ENCODE measurements at places on chromosomes 3 and 15. TPM values are rescaled to one million over a fixed set of nuclear protein-coding genes. Genes with fewer than 3 reads are reported as not detected.

- H3K27ac ChIP-seq, result no peak overlapping the region
- no peak for DNase-seq
- H3K4me1 ChIP-seq, result no peaks in the 10 kb centered on the region
- H3K36me3 ChIP-seq, result no peaks in the 10 kb centered on the region
Observed at GRCh38 chr3:168040607-168041208, 55.0 kb downstream of the GOLIM4 start.

GRCh38 chr3:39122813-39123212 is 15.3 kb downstream of the TTC21A start:
- H3K4me3 ChIP-seq, result no peak overlapping the region
- H3K27me3 ChIP-seq, result no peaks in the 10 kb centered on the region
- no peak overlapping the region for H3K27ac ChIP-seq
- H3K36me3 ChIP-seq, result no peaks in the 10 kb centered on the region
- no peak for DNase-seq
- H3K4me1 ChIP-seq, result peaks cover 23% of the 10 kb centered on the region

DNA sequence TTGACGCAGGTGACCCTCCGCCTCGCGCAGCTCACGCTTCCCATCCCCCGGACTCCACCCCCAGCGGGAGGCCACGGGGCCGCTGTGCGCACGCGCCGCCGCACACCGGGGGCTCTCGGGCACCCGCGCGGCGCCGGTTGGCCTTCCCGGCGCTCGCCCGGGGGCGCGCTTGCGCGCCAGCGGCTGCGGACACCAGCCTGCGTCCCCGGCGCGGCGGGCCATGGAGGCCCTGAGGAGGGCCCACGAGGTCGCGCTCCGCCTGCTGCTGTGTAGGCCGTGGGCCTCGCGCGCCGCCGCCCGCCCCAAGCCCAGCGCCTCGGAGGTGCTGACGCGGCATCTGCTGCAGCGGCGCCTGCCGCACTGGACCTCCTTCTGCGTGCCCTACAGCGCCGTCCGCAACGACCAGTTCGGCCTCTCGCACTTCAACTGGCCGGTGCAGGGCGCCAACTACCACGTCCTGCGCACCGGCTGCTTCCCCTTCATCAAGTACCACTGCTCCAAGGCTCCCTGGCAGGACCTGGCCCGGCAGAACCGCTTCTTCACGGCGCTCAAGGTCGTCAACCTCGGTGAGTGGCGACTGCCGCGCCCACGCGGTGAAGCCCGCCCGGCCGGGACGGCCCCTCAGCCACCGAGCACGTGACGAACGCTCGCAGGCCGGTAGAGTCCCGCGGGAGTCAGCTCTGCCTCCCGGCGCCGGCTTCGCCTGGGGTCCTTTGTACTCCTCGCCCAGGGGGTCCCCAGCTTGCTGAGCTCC is at the start of gene C15orf61:
Gene C15orf61, plus strand, starts transcription at position 103 of the 754 bp plus-strand sequence. Its CDS starts 118 bp downstream, at position 221.
- peak within 1 kb of the TSS; percentile 97 for H3K27ac ChIP-seq
- H3K36me3 ChIP-seq, result no peaks in the 10 kb centered on the region
- no peaks in the 10 kb centered on the region for H3K27me3 ChIP-seq
- peak within 1 kb of the TSS; percentile 75 for H3K4me3 ChIP-seq

GRCh38 chr3:155369735-155370134 is 76.3 kb upstream of the STRIT1 start:
- H3K27me3 ChIP-seq, result no peaks in the 10 kb centered on the region
- H3K4me1 ChIP-seq, result no peaks in the 10 kb centered on the region
- no peak overlapping the region for H3K4me3 ChIP-seq
- H3K36me3 ChIP-seq, result no peaks in the 10 kb centered on the region

- no peaks in the 10 kb centered on the region for H3K27me3 ChIP-seq
- DNase-seq, result no peak
- no peak overlapping the region for H3K27ac ChIP-seq
- no peaks in the 10 kb centered on the region for H3K4me1 ChIP-seq
- H3K4me3 ChIP-seq, result no peak overlapping the region
- no peaks in the 10 kb centered on the region for H3K36me3 ChIP-seq
Observed at GRCh38 chr15:63018639-63019038, 23.9 kb upstream of the TPM1 start.

DNA sequence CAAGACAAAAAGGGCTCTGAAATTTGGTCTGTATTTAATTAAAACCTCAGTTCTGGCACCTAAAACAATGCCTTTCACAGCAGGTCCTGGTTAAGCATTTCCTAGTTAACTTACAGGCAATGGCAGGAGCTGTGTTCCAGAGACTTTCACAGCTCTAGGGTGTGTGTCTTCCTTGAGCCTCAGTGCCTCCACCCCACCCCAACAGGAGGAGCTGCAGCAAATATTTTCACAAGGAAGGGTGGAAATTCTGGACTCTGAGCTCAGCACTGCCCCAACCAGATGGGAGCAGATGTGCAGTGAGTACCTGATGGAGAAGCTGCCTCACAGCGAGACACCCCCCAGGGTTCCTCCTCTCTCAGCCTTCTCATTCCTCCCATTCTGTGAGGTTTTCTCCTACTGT is 106.3 kb upstream of the SPATA12 start:
- DNase-seq, result peak; percentile 16
- no peaks in the 10 kb centered on the region for H3K36me3 ChIP-seq
- H3K27ac ChIP-seq, result no peak overlapping the region
- no peak overlapping the region for H3K4me3 ChIP-seq
- H3K27me3 ChIP-seq, result no peaks in the 10 kb centered on the region
- peaks cover 7% of the 10 kb centered on the region for H3K4me1 ChIP-seq

- no peaks in the 10 kb centered on the region for H3K4me1 ChIP-seq
- DNase-seq, result no peak
- no peaks in the 10 kb centered on the region for H3K27me3 ChIP-seq
- H3K4me3 ChIP-seq, result no peak overlapping the region
Observed at GRCh38 chr15:61037031-61037430, 192.1 kb downstream of the RORA start.

DNA sequence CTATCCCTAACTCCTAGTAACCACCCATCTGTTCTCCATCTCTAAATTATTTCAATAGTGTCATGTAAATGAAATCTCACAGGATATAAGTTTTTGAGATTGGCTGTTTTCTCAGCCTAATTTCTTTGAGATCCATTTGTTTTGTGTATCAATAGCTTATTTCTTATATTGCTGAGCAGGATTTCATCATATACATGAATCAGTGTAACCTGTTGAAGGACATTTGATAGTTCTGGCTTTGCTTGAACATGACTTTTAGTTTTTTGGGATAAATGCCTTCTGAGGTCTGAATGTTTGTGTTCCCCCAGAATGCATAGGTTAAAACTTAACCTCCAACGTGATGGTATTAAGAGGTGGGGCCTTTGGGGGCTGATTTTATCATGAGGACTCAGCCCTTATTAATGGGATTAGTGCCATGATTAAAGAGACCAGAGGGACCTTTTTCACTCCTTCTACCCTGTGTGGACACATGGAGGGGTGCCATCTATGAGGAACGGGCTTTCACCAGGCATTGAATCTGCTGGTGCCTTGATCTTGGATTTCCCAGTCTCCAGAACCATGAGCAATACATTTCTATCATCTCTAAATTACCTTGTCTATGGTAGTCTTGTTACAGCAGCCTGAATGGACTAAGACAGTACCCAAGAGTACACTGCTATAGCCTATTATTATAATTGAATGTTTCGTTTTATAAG is 118.3 kb downstream of the FNDC3B start:
- no peaks in the 10 kb centered on the region for H3K36me3 ChIP-seq
- no peaks in the 10 kb centered on the region for H3K4me1 ChIP-seq
- no peak overlapping the region for H3K27ac ChIP-seq
- no peaks in the 10 kb centered on the region for H3K27me3 ChIP-seq

DNA sequence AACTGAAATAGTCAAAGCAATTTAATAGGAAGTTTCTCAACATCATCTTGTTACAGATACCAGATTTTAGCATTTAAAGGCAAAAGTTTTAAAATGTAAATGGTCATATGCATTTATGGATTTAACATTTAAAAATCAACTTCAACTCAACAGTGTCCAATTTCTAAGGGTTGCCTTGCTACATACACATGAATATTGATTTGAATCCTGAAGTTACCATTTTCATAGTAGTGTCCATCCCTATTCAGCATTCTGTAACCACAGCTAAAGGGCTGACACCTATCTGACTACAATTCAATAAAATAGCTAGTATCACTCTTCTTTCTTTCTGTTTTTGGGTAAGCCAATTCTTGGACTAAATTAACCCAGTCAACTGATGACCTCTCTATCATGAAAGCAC is 164.0 kb upstream of the CFAP20DC start:
- H3K36me3 ChIP-seq, result no peaks in the 10 kb centered on the region
- H3K27ac ChIP-seq, result no peak overlapping the region
- no peaks in the 10 kb centered on the region for H3K27me3 ChIP-seq
- no peak overlapping the region for H3K4me3 ChIP-seq

DNA sequence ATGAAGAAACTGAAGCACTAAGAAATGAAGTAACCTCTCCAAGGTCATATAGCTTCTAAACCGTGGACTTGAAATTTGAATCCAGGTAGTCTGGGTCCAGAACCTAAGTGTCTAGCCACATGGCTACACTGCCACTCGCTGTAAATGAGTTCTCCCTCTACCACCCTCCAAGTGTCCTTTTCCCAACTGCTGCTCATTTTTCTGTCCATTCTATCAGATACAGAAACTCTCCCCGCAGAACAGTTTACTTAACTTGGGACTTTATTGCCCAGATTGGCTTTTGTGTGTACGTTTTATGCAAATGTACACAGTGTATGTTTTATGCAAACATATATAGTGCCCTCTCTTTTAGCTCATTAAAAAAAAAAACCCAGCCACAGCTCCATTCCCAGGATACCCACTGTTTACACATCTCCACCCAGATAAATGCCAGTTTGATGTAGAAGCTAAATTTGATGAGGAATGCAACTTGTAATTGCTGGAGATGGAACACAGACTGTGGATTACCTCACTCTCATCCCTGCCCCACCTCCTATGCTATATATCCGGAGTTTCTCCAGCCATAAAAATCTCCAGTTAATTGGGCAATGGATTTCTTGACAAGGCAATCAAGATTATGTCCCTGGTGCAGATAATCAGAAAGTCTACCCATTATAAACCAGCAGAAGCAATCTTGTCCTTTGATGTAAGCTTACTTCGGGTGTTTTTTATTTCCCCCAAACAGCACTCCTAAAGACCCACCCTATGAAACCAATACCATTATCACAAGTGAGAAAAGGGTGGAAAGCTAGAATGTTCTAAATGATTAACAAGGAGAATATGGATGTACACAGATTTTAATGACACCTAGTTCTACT is 42.0 kb downstream of the THBS1 start:
- H3K27me3 ChIP-seq, result no peaks in the 10 kb centered on the region
- H3K4me3 ChIP-seq, result no peak overlapping the region
- H3K36me3 ChIP-seq, result no peaks in the 10 kb centered on the region
- no peak for DNase-seq

DNA sequence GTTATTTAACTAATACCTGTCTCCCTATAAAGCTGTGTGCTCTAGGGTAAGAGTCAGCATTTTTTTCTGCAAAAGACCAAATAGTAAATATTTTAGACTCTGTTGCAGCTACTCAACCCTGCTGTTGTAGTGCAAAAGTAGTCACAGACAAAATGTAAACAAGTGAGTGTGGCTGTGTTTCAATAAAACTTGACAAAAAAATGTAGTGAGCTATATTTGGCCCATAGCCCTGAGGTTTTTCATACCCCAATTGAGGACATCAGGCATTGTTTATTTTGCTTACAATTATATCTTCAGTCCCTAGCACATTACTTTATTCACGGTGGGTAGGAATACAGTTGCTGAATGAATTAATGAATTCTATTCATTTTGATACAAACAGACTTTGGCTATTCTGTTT is 58.7 kb upstream of the TBC1D5 start:
- H3K27me3 ChIP-seq, result no peaks in the 10 kb centered on the region
- no peak overlapping the region for H3K4me3 ChIP-seq
- no peaks in the 10 kb centered on the region for H3K36me3 ChIP-seq

- no peak for DNase-seq
- no peaks in the 10 kb centered on the region for H3K27me3 ChIP-seq
- no peak overlapping the region for H3K4me3 ChIP-seq
- H3K36me3 ChIP-seq, result peaks cover 3% of the 10 kb centered on the region
Observed at GRCh38 chr3:71109977-71110285, 473.6 kb downstream of the FOXP1 start.

DNA sequence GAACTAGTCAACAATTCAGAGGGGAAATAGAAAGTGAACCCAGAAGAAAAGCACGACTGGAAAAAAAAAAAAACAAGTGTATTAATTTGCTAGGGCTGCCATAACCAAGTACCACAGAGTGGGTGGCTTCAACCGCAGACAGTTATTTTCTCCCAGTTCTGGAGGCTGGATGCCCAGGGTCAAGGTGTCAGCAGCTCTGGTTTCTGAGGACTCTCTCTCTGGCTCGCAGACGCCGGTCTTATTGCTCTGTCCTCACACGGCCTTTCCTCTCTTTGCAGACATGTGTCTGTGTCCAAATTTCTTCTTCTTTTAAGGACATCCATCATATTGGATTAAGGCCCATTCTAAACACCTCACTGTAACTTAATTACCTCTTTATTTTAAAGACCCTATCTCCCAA is 291.8 kb downstream of the XXYLT1 start:
- no peak for DNase-seq
- H3K4me3 ChIP-seq, result no peak overlapping the region
- no peaks in the 10 kb centered on the region for H3K27me3 ChIP-seq
- H3K36me3 ChIP-seq, result no peaks in the 10 kb centered on the region

DNA sequence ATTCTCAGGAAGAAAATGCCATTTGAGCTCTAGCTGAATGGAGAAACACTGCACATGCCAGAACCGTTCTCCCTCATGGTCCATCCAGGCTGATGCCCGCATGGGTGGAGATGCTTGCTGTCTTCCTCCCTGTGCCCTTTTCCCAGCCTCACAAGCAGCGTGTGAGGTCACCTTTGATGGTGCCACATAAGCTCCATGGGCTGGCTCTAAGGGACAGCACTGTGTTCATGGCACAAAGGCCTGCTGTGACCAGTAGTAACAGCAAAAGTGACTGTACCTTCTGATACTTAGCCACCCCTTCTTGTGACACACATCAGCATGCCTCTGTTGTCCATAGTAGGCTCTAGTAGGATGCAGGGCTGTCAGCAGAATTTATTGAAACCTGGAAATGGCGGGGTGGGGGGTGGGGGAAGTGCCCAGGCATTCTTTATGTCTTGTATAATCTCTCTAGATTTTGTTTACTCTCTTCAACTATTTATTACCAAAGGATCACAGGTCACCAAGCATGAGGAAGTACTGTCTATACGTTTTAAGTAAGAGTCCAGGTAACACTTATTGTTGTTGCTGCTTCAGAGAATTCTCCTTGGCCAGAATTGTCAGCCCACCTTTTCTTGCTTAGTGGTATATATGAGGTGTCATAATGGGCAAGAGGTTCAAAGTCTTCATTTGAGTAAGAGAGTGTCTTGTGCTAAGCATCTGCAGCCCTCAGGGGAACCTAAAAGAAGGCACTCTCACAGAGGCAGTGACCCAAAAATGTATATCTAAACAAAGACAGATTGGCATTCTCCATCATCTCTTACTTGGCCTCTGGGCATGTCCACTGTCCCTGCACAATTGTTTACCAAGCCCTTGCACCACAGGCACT is 56.5 kb downstream of the RAB7A start:
- H3K27me3 ChIP-seq, result no peaks in the 10 kb centered on the region
- DNase-seq, result no peak
- no peak overlapping the region for H3K4me3 ChIP-seq

GRCh38 chr3:72372161-72372560 is 476.1 kb downstream of the SHQ1 start:
- no peak overlapping the region for H3K27ac ChIP-seq
- no peaks in the 10 kb centered on the region for H3K4me1 ChIP-seq
- DNase-seq, result no peak
- no peaks in the 10 kb centered on the region for H3K27me3 ChIP-seq

The RAD51 gene
- 47.0 TPM for total RNA-seq

The FAM107A gene
- not detected for total RNA-seq

The HRH1 gene
- total RNA-seq, result 1.6 TPM

The ADAMTS17 gene
- 1.5 TPM for total RNA-seq

The P3H2 gene
- 37.9 TPM for total RNA-seq

The KNG1 gene
- total RNA-seq, result 6.7 TPM

The TMEM212 gene
- total RNA-seq, result not detected

The RPS17 gene
- 2,047 TPM for total RNA-seq

The IL17RD gene
- 3.1 TPM for total RNA-seq

The SCAP gene
- total RNA-seq, result 104 TPM

The SMAD6 gene
- 8.9 TPM for total RNA-seq

The SLC26A6 gene
- total RNA-seq, result 54.7 TPM

The PARL gene
- 97.0 TPM for total RNA-seq

Measured in Caco-2 (cell line).